ENCODE measurements at places on chromosomes 16 and 17.

DNA sequence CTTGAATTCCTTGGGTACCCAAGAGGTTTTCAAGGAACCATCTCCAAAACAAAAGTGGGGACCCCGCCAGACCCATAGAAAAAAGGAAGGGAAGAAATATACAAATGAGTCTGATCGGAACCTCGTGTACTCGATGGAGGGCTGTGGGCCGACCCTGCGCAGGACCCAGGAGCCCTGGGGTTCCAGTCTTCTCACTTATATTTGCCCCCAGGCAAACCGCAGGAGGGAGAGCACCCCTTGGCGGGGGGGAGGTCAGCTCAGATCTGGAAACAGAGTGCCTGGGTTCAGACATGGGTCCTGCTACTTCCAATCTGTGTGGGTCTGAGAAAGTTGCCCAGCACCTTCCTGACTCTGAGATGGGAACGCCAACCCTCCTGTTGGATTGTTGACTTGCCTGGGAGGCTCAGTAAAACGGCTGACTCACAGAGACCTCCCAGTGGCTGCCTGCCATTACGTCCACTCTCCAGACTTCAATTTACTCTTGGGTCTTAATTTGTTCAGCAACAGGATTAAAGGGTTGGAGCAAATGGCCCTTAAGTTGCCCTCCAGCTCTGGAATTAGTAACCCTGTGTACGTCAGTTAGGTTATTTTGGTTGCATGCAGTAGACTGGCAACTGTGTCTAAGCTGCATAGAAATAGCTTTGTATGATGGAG lies 24.9 kb upstream of the CACNG4 start:
- no peak for DNase-seq

GRCh38 chr17:49748223-49748622 lies 15.7 kb downstream of the FAM117A start:
- no peak for DNase-seq

DNA sequence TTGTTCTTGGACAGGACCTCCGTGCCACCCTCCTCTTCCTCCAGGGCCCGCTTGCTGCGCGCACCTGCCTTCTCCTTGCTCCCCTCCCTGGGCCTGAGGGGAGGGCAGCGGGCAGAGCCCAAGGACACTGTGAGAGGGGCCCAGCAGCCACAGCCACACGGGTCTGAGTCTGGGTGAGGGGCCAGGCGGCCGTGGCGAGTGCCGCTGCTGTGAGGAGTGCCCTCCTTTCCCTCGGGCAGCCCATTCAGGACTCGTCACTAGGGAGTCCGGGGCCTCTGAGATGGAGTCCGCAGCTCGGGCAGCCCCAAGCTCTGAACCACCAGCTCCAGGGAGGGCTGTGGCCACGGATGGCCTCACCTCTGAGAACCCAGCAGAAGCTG lies 5.6 kb downstream of the DUS1L start:
- no peak for DNase-seq

- DNase-seq: no peak
These were observed 983.9 kb upstream of the EEF2KMT start for GRCh38 chr16:6081320-6081976.

- DNase-seq: no peak
These were observed 11.1 kb downstream of the LPO start for GRCh38 chr17:58249270-58250133.

All from AG09309 (cell line).